ENCODE measurements at places on chromosomes 4 and X.
A peak's percentile ranks its signal among the peaks of the same experiment; 100 is the strongest.

DNA sequence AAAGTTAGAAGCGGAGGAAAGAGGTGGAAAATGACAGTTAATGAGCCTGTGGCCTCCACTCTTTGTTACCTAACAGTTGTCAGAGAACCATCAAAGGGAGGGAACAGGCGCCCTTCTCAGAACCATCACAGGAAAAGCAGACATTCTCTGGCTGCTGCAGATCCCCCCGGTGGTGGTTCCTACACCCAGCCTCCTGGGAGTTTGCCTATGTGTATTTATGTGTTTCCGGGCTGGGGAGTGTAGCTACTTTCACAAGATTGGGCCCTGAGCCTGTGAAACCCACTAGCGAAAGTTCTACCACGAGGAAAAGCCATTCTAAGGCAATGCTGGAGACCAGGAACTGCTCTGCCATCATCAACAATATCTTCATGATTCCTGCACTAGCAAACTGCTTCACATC, 52.7 kb upstream of the BCOR start:
- DNase-seq: no peak

GRCh38 chr4:143488687-143489086, 24.8 kb upstream of the SMARCA5 start:
- DNase-seq: no peak

GRCh38 chr4:27595571-27596360, 735.1 kb downstream of the STIM2 start:
- no peak for DNase-seq

- DNase-seq: peak; percentile 36
Measured at GRCh38 chr4:16026160-16026761, 57.6 kb downstream of the PROM1 start.

DNA sequence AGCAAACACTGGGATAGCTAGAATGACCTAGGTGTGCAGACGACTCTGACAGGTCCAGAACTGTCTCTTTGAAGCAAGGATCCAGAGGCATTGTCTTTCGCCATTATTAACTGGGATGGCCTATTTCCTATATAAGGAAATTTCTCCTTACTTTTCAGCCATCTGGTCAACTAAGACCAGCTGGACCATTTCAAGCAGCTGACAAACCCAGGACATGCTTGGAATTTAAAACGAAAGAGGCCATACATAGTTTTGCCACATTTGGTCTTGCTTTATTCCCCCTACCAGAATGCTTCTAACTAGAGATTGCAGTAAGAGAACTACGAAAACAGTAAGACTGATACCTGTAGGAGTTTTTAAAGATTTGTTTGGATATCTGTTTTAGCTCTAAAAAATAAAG, 87.0 kb downstream of the GLRA2 start:
- no peak for DNase-seq

DNA sequence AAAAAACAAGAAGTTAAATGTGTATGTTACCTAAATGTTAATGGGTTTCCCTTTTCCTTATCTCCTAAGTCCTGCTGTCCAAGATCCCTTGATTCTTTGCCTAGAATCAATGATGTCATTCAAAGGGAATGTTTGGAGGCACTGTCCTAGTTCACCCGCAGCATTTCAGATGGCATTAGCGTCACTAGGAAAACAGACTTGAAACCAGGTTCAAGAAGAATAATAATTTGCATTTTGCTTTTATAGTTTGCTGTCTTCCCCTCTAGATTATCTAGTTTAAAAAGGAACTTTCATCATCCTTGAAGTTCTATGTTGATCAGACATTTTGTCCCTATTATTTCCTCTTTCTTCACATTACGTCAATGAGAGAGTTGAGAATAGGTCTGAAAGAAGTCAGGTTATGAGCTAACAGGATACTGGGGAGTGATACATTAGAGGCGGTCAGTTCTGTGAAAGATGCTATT, 234.1 kb upstream of the PGRMC2 start:
- DNase-seq: no peak

GRCh38 chrX:85419293-85419692, 39.8 kb upstream of the POF1B start:
- DNase-seq: no peak

GRCh38 chr4:110634350-110635162, 11.7 kb upstream of the PITX2 start:
- DNase-seq: no peak

- DNase-seq: no peak
Measured at GRCh38 chr4:23707652-23708026, 182.2 kb downstream of the PPARGC1A start.

GRCh38 chrX:47129899-47130358, 14.6 kb downstream of the NDUFB11 start:
- DNase-seq: no peak

- DNase-seq: no peak
Measured at GRCh38 chr4:83124111-83124780, 9.7 kb upstream of the PLAC8 start.

- no peak for DNase-seq
Measured at GRCh38 chrX:7720519-7720918, 122.5 kb upstream of the VCX start.

All from effector CD4-positive, alpha-beta T cell (primary cell).